H7 (cell line): ENCODE measurements at places on chromosomes 4 and X. TPM values are rescaled to one million over a fixed set of nuclear protein-coding genes. Genes with fewer than 3 reads are reported as not detected.

- no peak for DNase-seq
These were observed 60.9 kb upstream of the IL13RA1 start for GRCh38 chrX:118666521-118666920.

GRCh38 chr4:156970501-156971164 is 966 bp downstream of the PDGFC start:
- DNase-seq = peak; percentile 46

DNA sequence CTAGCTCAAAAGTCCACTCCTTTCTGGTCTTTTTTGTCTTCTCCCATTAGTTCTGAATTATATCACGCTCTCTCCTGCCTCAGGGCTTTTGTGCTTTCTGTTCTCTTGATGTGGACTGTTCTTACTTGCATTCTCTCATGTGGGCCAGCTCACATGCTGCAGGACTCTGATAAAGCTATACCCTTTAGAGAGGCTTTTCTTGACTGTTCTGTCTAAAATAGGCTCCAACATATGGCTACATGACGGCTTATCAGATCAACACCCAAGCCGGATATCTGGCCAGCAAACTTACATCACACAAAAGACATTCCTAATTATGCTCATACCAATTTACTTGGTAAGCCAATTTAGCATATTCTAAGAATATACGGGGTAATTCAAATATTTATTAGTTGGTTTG is 1494.5 kb downstream of the TECRL start:
- no peak for DNase-seq

DNA sequence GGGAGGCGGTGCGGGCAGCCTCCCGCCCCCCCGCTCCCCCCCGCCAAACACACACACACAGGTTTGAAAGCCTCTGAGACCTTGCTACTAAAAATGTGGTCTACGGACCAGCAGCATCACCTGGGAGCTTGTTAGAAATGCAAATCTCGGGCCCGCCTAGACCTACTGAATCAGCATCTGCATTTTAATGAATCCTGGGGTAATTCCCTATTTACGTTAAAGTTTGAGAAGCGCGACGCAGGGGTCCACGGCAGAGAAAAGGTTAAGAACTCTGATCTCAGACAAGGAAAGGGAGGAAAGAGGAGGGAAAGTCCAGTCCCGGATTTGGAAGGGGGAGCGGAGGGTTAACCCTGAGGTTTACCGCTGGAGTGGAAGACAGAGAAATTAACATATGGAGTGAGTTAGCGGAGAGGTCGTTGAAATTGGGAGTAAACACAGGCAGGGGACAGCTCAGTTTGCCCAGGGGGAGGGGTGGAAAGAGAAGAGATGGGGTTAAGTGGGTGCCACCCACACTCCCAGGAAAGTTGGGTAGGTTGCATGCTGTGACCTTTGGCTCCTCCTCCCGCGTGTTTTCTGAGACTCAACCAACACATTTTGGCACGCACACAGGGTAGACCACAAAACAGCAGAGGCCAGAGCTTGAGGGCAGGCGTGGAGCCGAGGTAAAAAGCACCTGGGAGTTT is 483.6 kb downstream of the BCOR start:
- peak; percentile 86 for DNase-seq

DNA sequence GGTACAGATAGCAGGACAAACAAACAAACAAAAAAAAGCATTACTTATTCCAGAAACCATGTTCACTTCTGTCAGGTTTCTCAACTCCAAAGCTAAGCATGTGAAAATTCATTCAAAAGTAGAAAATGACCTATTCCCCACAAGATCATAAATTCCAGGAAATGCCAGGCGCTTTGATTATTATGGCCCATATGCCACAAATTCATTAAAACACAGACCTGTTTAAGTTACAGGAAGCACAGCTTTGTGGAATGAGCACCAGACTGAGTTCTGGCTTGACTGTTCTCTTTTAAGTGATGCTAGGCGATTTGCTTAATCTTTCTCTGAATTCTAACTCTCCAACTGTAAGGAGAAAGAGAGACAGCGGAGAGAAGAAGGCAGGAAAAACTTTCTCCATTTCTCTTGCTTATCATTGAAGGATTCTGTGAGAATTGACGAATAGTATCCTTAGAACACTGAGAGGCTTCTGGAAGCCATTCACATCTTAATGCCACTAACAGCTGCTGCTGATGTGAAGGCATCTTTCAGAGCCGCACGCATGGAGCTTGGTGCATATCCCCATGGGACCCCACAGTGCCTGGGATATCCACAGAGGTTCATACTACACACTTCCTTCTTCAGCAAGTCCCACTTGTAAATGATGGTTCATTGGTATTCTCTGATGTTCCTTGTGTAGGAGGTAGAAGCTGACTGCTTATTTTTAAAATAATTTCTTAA is 138.0 kb downstream of the ZNF674 start:
- DNase-seq = no peak

GRCh38 chr4:177480795-177481194 is 38.6 kb upstream of the AGA start:
- DNase-seq = no peak

DNA sequence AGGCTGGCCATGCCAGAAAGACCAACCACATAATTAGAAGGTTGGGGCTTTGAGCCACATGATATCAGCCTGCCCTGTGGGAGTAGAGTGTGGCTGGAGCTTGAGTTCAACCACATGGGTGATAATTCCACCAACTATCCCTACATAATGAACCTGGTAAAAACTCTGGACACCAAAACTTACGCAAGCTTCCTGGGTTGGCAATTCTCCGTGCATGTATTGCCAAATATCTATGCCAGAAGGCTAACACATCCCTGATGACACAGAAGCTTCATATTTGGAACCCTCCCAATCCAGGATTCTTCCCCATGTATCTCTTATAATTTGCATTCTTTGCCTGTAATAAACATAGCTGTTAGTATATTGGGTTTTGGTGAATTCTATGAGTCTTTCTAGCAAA is 68.2 kb downstream of the FUNDC1 start:
- no peak for DNase-seq

CXCL10 gene
- total RNA-seq = not detected in 2 replicates

- peak; percentile 3 for DNase-seq
These were observed 4.3 kb downstream of the FHDC1 start for GRCh38 chr4:152940461-152940860.

DNA sequence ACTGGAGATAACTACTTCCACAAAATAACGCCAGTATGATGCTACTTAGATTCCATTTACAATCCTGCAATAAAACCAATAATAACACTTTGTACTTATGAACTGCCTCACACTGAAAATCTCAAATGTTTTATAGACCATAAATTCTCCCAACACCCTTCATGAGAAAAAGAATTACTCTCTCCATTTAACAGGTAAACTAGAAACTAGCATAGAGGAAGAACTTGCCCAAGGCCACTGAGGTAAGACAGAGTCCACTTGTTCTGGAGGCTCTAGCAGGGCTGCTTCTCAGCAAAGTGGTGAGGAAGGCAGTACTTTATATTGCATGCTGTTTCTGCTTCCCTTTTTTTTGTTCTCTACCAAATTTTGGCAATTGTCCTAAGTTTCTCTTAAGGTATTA is 11.5 kb upstream of the BMP3 start:
- no peak for DNase-seq

WNK3 gene
- total RNA-seq = 13.0 and 16.5 TPM in 2 replicates

SRPK3 gene
- not detected in 2 replicates for total RNA-seq

TIGD4 gene
- total RNA-seq = 0.73 and 1.8 TPM in 2 replicates
